Femur (tissue), 1 donor: ENCODE measurements at places on chromosomes 6 and 20.

DNA sequence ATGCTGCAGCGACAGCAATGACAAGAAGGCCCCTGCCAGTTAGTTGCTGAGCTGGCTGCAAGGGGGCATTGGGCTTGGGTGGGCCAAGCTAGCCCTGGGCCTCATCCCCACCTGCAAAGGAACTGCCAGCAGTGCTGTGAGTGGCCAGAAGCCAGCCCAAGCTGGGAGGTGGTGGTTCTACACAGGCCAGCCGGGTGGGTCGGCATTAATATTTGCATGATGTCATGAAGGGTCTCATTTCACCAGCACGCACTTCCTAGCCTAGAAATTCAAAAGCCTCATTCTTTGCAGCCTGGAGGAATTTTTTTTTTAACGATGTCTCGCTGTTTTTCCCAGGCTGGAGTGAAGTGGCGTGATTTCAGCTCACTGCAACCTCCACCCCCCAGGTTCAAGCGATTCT, 62.0 kb downstream of the IYD start:
- peak; percentile 56 for DNase-seq

- peak; percentile 65 for DNase-seq
These were observed 33.0 kb upstream of the FILIP1 start for GRCh38 chr6:75526502-75527127.

- no peak for DNase-seq
These were observed 1.9 kb upstream of the IL22RA2 start for GRCh38 chr6:137175157-137175867.

- no peak for DNase-seq
These were observed 11.2 kb downstream of the BCL2L1 start for GRCh38 chr20:31711179-31712111.

DNA sequence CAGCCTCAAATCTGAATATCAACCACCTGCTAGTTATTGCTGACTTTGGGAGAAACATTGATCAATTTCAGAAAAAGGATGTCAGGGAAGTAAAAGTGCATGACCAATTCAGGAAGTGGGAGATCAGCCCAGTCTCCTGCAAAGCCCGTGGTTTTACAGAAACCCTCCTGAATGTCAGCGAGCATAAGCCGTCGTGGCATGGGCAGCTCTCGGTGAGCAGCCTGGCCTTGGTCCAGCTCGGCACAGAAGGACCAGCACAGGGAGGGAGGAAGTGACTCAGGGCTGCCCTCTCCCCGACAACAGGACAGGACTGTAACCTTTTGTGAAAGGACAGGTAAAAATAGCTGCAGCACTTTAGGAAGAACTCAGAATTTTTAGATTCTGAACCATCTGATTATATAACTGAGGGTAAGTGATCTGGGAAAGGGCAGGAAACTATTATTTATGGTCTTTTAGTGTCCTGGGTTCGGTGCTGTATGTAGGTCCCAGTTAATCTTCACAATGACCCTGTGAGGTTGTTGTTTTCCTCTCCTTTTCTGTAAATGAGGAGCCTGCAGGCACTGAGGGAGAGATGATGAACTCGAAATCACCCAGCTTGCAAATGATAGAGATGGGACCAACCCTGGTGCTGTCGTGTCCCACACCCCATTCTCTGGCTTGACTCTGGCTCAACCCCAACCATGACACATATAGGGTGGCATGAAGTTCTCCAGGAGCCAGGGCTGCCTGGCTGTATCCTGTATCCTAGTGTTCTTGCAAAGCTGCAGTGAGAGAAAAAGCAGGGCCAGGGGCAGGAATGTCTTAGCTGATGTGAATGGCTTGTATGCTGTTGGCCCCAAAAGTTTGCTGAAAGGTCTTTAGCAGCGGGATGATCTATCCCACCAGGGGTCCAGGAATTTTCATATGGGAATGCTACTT, 37.6 kb downstream of the NRN1 start:
- peak; percentile 49 for DNase-seq

- DNase-seq = no peak
These were observed 19.4 kb downstream of the KCNK5 start for GRCh38 chr6:39209911-39210310.

- no peak for DNase-seq
These were observed 57.7 kb upstream of the UST start for GRCh38 chr6:148689168-148689567.

GRCh38 chr20:4519534-4519933, 202.2 kb upstream of the PRND start:
- no peak for DNase-seq

- peak; percentile 34 for DNase-seq
These were observed 19.6 kb upstream of the FERMT1 start for GRCh38 chr20:6142348-6142993.

DNA sequence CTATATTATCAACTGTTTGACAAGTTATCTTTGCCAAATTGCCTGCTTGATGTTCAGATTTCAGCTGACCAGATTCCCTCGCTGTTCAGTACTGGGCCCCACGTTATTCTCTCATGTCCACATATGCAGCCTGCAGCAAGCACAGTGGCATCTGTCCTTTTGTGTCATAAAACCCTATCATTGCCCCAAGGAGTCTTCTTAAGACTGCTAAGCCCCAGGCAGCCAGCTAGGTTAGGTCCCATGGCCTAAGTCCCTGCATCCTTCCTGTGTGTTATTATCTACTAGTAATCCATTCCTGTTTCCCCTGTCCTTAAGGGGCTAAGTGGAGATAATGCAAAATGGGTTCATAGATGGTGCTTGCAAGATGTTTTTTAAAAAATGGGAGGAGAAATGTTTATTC, 7.2 kb downstream of the KDM1B start:
- no peak for DNase-seq

DNA sequence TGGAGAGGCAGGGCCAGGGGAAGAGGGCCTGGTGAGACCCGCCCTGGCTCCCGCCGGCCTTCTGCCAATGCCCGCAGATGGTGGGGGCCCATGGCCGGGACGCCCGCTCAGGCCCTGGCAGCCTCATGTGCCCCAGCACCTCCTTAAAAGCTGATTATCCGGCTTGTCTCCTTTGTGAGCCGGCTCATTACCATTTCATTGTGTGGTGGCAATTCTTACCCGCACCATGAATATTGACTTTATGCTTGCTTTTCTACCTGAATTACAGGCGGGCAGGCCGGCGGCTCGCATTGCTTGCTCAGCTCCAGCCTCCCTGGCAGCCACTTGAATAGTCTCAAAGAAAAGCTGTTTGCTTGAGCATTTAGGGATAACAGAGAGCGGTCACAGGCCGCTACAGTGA, 120.0 kb upstream of the JAG1 start:
- no peak for DNase-seq

- no peak for DNase-seq
These were observed 336.0 kb upstream of the DEFB115 start for GRCh38 chr20:30921286-30922071.

DNA sequence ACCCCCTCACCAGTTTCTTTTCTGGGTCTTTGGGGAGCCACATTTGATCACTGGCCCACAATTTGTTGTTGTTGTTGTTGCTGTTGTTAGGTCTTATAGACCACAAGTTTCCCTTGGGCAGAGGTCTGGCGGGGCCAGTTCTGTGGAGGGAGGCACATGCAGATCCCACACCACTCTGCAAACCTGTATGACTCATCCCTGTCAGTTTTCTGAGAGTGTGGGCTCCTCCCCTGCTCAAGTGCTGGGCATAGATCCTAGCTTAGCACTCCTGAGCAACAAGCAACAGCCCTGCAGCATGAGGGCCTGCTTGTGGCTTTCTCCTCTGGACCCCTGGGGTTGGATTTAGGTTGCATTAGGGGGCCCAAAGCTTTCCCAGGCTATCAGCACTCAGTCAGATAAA, 411.1 kb upstream of the HTR1E start:
- DNase-seq = no peak

- DNase-seq = peak; percentile 80
These were observed 171.6 kb downstream of the SASH1 start for GRCh38 chr6:148514091-148514845.

DNA sequence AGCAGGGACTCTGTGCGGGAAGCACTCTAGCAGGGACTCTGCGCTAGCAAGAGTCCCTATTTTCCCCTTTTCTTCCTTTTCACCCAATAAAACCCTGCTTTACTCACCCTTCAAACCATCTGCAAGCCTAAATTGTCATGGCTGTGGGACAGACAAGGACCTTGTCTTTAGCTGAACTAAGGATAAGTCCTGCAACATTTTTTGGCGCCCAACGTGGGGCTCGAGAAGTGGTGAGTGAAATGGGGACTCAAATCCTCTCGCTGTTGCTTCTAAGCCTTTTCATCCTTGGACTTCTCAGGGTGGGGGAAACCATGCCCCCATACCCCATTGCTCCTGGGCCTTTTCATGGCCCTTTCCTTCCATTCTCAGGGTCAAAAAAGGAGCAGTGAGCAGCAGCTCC, 46.4 kb downstream of the IMPG1 start:
- DNase-seq = no peak

- DNase-seq = no peak
These were observed 8.3 kb downstream of the OARD1 start for GRCh38 chr6:41063884-41064285.

DNA sequence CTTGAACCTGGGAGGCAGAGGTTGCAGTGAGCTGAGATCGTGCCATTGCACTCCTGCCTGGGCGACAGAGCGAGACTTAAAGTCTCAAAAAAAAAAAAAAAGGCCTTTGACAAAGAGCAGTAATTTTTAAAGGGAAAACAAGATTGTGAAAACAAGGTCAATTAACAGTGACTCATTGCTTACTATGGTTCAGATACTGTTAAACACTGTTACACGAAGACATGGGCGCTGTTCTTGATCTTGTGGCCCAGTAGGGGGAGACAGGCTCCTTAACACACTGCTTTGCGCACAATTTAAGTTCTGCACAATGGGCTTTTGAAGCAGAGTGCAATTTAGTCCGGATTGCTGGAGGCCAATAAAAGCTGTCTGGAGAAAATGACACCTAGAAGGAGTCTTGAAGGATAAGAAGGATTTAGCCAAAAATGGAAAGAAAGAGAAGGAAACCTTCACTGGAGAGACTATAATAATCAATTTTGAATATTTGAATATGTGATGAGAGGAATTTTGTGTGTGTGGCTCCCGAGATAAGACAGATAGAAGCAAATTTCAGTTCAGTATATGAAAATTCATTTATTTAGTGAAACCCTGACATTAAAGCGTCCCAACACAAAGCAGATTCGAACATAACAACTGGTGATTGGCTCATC, 6.0 kb upstream of the LATS1 start:
- peak; percentile 26 for DNase-seq

DNA sequence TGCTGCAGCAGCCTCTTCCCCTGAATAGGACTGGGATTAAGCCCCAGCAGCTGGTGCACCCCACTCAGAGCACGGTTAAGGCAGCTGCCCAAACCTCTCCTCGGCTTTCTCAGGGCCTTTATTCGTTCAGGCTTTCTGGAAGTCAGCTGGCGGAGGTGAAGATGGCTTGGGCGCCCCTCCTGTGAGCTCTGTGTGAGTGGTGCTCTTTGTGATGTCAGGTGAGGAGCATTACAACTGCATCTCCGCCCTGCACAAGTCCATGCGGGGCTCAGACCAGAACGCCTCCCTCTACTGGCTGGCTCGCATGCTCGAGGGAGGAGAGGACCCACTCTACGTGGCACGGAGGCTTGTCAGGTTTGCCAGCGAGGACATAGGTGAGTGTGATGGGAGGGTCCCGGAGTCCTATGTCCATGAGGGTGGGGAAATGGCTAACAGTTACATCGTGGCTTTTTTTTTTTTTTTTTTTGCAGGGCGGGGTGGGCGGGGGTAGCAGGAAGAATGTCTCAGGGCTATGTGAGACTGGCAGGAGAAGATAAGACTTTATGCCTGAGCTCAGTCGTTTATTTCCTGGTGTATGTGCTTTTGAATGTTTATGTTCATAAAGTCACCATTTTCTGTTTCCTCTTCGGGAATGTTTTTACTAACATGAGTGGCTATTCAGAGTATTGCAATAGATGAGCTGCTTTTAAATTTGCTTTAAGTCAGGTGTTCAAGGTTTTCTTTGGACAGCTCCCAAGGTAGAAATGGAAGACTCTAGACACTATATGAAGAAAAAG, 18.2 kb downstream of the WRNIP1 start:
- DNase-seq = no peak

- DNase-seq = no peak
These were observed 179.7 kb downstream of the HACE1 start for GRCh38 chr6:104679971-104680370.

GRCh38 chr20:3783511-3784195, 2.4 kb upstream of the SPEF1 start:
- peak; percentile 30 for DNase-seq

DNA sequence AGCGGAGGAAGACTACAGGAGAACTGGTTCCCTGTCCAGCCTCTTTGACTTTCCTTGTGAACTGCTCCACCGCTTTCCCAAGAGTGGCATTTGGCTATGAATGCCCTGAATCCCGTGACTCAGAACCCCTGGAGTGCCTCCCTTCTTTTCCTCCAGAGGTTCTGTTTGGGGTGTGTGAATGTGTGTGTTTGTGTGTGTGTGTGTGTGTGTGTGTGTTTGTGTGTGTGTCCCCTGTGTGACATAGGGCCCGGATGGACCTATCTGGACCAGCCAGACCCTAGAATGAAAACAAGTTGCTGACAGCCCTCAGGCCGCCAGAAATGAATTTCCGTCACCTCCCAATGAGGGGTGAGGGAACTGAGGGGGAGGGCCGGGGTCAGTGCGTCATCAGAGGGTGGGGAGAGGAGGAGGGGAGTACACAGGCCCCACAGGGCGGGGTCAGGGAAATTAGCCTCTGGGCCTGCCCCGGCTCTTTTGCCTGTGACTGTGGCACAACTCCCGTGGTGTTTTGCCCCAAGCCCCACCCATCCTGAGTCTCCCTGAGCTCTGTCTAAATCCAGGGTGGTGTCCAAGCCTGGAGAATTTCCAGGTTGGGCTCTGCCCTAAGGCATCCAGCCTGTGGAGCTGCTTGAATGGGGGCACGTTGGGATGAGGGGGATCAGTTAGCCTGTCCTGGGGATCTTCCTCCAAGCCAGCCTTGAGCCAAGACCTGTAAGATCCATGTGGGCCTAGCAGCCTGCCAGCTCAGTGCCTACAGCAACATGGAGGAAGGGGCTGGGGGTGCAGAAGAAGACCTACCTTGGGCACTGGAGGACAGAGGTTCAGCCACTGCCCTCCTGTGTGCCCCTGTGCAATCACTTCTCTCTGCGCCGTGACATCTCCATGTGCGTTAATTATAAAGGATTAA, 15.2 kb upstream of the MRPS18A start:
- DNase-seq = peak; percentile 90

- DNase-seq = no peak
These were observed 127.7 kb downstream of the VEGFA start for GRCh38 chr6:43897571-43898302.

GRCh38 chr6:169933251-169933821, 181.9 kb downstream of the ERMARD start:
- no peak for DNase-seq

DNA sequence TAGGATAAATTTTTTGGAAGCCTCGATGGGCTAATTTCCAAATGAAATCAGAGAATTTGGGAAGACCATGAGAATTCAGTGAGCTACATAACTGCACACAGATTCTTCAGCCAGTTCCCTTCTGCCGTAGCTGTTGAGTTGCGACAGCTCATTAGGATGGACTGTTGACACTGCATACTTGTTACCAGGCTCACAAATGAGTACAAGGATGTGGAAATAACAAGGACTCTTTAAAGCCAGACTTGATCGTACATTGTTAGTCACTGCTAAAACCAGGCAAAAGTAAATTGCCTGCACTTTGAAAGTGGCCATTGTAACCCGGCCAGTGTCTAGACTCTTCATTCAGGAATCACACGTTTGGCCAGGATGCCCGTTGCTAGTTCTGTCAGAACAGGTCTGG, 37.0 kb downstream of the NDUFAF5 start:
- DNase-seq = no peak

- no peak for DNase-seq
These were observed 1.0 kb downstream of the CLIC5 start for GRCh38 chr6:46014511-46015118.

GRCh38 chr6:7701212-7701834, 24.6 kb upstream of the BMP6 start:
- no peak for DNase-seq
